Natural killer cell treated with Interleukin-12 subunit alpha and Interleukin-12 subunit beta and Interleukin-15 and Interleukin-18, amount 100 ng/mL, for 72 hours (primary cell): ENCODE measurements at places on chromosomes 2 and 18.
A peak's percentile ranks its signal among the peaks of the same experiment; 100 is the strongest.

DNA sequence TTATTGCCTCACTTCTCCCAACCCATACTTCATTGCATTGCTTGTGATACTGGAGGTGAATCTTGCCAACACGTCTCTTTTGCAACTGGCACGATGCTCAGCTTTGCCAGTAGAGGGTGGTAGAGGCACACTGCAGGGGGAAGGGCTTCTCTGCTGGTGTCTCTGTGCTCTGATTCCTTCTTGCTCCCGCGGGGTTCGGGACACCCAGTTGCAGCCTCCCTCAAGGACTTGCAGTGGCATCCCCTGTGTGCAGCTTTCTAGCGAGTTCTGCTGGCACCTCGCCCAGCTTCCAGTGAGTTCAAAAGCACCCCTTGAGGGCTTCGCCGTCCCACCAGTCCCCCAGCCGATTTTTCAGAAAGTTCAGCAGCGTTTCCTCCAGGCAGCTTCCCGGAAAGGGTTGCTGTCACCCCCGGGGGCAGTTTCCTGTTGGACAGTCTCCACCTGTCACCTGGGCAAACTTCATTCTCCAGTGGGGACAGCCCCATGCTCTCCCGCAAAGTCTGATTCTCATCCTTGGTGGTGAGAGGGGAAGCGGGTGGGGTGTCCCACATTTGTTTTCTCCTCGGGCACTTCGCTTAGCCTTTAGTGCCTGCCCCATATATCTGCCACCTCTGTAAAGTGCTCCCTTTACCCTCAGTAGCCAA lies 35.4 kb upstream of the EN1 start:
- peak; percentile 73 for DNase-seq

DNA sequence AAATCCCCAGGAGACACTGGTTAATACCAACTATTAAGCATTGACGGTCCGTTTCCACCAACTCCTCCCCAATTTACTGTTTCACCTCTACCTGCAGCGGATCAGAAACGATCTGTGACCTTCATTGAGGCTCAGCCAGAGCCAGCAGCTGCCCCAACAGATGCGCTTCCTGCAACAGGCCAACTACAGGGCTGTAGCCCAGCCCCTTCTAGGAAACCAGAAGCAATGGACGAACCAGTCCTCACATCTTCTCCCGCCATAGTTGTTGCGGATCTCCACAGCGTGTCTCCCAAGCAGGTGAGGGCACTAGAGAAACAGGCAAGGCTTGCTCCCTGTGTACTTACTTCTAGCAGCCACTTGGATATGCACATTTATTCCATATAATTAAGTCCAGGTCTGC lies 8.5 kb upstream of the RPE start:
- DNase-seq = no peak

DNA sequence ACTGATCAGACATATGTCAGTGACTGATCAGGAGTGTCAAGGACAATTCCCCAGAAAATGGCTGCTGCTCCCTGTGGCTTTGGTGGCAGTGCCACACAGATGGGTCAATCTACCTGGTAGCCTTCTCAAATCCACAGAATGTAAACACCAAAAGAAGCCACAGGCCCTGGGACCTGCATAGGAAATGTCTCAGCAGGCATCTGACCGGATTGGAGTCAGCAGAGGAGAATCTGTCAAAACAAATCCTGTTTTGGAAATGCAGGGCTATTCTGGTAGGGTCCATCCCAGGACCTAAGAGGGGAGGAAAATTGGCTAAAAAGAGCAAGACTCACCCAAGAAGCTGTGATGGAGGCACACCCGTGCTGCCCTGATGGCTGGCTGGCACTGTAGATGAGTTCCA lies 189.7 kb downstream of the TMEM247 start:
- no peak for DNase-seq

- DNase-seq = no peak
These were observed 30.9 kb downstream of the FAP start for GRCh38 chr2:162212366-162212765.

DNA sequence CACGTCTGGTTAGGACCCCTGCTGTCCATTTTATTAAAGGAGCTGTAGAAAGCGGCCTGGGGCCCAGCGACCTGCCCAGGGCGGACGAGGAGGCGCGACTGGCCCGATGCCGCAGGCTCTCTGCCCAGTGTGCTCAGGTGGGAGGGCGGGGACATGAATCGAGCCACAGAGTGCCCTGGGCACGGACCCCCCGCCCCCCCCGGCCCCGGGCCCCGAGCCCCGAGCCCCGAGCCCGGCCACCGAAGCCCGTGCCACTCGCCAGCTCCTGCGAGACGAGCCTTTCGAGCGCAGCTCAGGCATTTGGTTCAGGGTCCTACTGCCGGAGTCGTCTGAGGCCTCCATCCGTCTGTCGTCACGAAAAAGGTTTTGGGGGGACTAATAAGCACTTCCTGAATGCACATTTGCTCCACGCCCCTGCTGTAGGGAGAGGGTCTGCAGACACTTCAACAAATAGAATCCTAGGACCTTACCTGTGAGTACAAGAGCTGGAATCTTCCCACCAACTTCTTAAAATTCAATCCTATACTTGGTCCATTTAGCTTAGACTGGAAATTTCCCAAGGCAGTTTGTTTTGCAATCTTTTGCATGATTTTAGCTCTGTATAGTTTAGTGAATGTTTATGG lies 602 bp upstream of the ADAM17 start:
- DNase-seq = no peak

- no peak for DNase-seq
These were observed 25.3 kb downstream of the PREPL start for GRCh38 chr2:44335806-44336538.

GRCh38 chr18:5036523-5036922 lies 160.5 kb downstream of the AKAIN1 start:
- no peak for DNase-seq

DNA sequence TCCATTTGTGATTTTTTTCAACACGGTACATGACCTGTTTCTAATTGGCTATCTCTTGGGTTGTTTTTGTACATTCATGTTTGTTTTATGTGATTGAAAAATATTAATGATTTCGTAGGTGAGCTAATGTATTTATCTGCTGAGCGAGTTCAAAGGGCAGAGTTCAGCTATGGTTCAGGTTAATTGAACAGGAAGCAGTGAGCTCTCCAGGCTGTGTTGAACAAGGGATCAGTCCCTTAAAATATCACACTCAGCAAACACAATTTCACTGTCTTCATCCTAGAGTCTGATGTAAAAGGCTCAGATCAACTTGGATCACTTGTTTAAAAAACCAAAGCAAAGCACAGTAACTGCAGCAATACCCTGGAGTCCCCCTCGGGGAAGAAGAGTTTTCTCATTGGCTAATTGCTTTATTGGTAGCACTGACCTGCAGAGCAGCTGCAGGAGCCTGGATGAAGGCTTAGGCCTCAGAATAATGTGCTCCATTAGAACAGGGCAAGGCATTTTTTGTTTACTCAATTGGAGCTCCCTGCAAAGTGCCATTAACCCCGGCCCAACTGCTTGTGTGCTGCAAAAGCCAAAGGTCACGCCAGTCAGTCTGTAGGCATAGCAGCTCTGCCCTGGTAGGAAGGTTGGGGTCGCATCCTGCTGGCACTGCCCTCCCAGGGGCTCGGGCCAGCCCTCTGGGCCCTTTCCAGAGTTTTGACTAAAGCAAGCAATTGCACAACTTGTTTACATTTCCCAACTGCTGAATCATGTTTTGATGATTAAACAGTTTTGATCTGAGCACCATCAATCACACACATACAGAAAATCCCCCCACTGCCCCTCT lies 10.5 kb downstream of the ONECUT2 start:
- no peak for DNase-seq

- DNase-seq = no peak
These were observed 1.0 kb upstream of the ZNF532 start for GRCh38 chr18:58863539-58864145.

GRCh38 chr2:237649541-237650454 lies 22.4 kb downstream of the LRRFIP1 start:
- no peak for DNase-seq
